ENCODE measurements at places on chromosomes 1 and 21.

- DNase-seq, result no peak
Measured at GRCh38 chr1:14517841-14518180, 80.7 kb upstream of the KAZN start.

DNA sequence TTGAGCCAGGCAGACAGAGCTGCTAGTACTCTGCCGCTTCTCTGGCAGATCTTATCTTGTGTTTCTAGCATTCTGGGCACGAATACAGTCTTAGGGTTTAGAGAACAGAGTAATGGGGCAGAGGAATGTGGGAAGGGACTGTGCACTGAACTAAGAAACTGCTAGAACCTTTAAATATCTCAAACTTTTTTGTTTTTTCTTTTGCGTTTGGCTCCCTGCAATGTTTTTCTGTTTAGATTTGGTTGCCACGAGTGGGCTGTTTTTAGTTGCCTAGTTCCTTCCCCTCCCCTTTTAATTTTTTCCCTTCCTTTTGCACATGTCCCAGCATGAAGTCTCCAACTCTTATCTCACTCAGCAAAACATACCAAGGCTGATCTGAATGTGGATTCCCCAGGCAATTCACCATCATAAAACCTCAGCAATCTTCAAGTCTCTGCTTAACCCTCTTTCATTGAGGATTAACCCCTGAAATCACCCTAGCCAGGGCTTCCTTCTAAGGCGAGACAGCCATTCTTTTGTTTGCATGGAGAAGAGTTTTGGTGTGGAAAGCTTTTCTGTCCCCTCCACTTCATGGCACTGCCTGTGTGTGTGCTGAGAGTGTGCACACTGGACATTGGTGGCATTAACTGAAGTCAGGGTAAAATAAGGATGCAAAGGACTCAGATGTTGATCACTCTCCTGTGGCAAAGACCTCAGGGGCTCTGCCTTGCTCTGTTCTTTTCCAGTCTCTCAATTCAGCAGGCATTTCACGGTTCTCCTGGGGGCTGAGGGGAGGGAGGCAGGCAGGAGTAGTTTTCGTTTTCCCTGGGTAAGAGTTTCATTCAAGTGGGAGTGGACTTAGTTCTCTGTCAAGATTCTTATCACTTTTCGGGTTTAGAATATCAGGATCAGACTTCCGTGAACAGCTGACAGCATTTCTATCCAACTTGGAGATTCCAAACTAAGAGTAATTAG, 2.8 kb upstream of the ATF3 start:
- DNase-seq, result no peak

DNA sequence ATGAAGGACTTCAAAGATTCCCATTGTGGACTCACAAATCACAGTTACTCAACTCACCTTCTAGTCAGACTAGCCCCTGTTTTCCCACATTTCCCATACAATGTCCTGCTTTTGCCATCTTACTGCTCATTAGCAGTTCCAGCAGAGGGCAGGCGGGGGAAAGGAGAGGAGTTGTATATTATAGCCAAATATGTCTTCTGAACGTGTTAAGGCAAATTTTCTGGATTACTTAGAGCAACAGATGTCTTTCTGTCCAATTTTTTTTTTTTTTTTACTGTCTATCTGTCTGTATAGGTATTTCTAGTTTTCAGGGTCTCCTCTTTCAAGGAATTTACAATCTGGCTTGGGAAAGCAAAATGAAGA, 29.9 kb upstream of the DDAH1 start:
- DNase-seq, result no peak

- DNase-seq, result no peak
Measured at GRCh38 chr21:24148461-24148860, 1458.8 kb downstream of the MRPL39 start.

DNA sequence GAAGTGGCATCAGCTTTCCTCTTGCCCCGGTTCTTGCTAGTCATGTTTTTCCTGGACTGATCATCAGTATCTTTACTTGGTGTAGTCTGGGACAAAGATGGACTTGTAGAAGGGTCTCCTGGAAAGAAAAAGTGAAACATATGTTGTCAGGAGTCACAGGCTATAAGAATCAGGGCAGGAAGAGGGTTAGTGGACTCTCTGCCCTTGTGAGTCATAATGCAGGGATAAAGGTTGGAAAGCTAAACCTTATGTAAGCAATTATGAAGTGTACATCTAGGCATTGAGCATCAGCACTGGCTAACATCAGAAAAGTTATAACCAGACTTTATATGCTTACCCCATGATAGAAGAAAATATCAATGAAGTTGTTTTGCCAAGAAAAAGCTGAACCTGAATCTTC, 51.2 kb downstream of the XKR8 start:
- no peak for DNase-seq

- DNase-seq, result no peak
Measured at GRCh38 chr1:236275586-236275985, 6.2 kb downstream of the ERO1B start.

DNA sequence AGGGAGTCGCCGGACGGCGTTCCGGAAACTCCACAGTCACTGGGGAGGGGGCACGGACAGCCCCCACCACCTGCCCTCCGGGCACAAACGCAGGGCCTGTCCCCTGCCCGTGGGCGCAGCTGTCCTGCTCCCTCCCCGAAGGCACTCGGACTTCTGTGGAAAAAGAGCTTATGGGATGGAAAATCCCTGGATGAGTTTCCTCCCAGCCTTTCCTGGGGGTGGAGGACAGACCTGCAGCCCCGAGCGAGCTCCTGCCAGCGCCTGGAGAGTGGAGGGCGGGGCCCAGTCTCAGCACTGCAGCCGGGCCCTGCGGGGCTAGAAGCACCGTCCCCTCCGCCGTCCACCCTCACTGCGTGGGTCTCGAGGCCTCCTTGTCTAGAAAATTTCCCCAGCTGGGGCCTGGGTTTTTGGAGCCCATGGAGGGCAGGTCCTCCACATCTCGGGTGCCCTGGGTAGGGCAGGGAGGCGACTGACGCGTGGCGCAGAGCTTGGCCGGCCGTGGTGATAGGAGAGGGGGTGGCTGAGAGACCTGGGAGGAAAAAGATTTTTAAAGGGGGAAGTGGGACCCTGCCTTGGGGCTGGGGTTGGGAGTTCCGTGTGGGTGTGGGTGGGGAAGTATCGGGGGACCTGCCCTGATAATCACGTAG, 6.4 kb upstream of the COL6A1 start:
- no peak for DNase-seq

- no peak for DNase-seq
Measured at GRCh38 chr21:34836933-34837505, 168.2 kb downstream of the CLIC6 start.

All from globus pallidus (tissue), 1 donor.